ENCODE measurements at places on chromosomes 2 and 18.

DNA sequence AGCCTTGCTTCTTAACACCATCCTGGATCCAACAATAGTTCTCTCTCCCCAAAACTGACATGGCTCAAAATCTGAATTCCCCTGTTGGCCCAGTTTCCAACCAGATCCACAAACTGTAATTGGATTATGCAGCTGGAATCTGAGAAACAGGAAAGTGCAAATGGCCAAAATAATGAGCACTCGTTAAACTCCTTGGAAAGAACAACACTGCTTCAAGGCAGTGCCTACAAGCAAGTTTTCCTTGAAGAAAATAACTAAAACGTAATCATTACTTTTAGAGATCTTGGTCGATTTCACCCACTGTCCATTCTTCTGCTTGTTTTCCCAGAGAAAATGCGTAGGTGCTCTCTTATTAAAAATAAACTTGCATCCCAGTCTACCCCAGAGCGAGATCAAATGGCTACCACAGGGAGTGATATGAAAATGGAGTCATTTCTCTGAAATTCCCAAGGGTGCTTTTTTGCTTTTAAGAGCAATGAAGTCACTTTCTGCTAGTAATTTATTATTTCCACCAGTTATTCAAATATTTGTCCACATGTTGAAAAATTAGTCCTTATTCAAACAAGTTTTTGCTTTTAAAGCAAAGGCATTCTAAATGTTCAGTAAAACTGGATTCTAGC is 264.2 kb downstream of the C1D start:
- DNase-seq, result no peak

DNA sequence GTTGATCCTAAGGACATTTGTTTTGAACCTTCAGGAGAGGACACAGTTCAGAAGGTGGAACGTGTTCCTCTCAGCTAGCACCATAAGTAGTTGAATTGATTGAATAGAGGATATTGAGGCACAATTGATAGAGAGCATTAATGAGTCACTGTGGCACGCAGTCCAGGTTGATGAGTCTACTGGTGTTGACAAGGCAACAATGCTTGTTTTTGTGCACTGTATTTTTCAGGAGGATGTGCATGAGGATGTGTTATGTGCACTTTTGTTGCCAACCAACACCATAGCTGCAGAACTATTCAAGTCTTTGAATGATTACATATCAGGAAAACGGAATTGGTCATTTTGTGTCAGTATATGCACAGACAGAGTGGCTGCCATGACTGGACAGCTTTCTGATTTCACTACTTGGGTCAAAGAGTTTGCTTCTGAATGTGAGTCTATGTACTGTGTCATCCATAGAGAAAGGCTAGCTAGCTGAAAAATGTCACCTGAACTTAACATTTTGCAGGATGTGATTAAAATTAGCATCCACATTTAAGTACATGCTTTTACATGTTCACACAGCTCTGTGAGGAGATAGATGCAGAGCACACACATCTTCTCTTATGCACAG is 140.1 kb upstream of the B3GNT2 start:
- no peak for DNase-seq

- no peak for DNase-seq
These were observed 1888.7 kb upstream of the PIK3C3 start for GRCh38 chr18:40066368-40066767.

- no peak for DNase-seq
These were observed 36.9 kb upstream of the FAM98A start for GRCh38 chr2:33636001-33636400.

Data from NCI-H1694 treated with DMSO at 0.1 percent for 48 hours (cell line).